ENCODE measurements at places on chromosomes 3 and 15.

- no peak for DNase-seq
These were observed 26.0 kb downstream of the TM4SF18 start for GRCh38 chr3:149307435-149307783.

GRCh38 chr3:159322322-159322939 lies 520.6 kb downstream of the MFSD1 start:
- no peak for DNase-seq

- DNase-seq, result no peak
These were observed 42.5 kb upstream of the PRR20G start for GRCh38 chr3:127330385-127330784.

DNA sequence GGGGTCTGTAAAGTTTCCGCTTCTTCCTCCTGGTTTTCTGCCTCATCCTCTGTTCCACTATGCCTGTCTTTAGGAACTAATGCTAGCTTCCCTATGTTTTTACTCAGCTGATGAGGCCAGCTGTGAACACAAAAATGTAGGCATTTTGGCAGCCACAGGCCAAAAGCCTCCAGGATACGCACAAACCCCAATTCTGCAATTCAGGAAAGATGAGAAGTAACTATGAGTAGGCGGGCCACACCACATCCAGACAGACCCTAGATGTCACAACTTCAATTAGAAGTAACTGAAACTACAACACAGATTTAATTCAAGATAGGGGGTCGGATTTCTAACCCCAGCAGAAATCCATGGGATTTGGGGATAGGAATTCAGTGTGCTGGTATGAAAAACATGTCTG lies 11.9 kb downstream of the CA12 start:
- DNase-seq, result no peak

DNA sequence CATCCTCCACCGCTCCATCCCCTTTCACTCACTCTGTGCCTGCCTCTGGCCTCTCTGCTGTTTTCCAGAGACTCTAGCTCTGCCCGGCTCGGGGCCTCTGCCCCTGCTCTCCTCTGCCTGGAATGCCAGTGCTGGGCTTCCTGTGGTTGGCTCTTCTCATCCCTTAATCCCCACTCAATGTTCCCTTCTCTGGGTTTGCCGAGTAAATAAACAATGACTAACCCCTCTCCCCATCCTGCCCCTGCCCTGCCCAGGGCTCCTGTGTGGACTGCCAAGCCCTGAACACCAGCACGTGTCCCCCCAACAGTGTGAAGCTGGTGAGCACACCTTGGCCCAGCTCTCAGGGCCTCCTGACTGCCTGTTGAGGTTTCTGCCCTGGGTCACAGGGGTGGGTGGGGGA lies 12.2 kb downstream of the STAB1 start:
- no peak for DNase-seq

DNA sequence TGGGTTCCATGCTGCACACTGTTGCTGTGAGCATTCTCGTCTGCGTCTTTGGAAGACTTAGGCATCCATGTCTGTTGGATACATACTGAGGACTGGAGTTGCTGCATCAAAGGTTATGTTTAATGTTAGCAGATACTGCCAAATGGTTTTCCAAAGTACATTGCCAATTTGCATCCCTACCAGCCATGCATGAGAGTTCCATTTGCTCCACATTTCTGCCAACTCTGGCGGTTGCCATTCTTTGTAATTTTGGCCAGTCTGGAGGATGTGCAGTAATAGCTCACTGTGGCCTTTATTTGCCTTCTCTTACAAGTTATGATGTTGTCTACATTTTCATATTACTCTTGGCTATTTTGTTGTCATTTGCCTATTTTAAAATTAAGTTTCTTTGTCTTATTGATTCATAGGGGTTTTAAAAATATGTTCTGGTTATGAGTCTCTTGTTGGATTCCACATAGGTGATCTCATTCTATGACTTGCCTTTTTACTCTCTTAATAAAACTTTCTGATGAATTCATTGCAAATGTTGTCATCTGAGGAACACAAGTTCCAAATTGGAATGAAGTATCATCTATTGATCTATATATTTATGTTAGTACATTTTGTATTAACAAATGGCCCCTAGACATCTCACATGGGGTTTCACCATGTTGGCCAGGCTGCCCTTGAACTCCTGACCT lies 42.1 kb downstream of the FBLN2 start:
- DNase-seq, result no peak

DNA sequence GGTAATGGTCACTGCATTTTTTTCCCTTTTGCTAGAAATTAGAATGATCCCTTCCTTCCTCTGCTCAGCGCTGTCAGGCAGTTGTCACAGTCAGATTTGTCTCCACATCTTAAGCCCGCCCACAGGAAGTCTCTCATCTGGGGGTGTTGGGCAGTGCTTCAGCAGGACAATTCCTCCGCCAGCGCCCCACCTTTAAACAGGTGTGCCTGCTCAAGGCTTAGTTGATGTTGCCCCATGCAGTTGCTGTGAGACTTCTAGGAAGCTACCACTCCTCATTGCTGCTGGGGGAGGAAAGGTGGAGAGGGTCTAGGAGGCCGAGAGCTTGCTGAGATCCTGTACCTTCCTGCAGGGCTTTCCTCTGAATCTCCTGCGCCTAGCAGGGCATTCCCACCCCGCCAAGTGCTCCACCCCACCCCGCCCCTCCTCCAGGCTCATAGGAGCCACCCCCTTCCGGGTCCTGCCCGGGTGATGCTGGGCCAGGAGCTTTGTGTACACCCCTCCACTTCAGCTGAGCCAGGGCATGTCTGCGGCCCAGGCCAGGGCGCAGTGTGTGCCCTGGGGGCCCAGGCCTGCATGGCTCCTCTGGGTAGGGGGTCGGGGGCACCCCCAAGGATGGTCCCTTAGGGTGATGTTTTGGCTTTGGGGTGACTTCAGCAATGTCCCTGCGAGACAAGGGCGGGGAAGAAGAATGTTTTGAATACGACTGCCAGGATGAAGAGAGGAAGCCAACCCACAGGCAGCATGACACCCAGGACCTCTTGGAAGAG lies 68.7 kb downstream of the TRAK1 start:
- no peak for DNase-seq

GRCh38 chr15:71489570-71489969 lies 320.8 kb upstream of the NR2E3 start:
- DNase-seq, result no peak

- no peak for DNase-seq
These were observed 26.7 kb upstream of the TMC3 start for GRCh38 chr15:81400640-81401236.

DNA sequence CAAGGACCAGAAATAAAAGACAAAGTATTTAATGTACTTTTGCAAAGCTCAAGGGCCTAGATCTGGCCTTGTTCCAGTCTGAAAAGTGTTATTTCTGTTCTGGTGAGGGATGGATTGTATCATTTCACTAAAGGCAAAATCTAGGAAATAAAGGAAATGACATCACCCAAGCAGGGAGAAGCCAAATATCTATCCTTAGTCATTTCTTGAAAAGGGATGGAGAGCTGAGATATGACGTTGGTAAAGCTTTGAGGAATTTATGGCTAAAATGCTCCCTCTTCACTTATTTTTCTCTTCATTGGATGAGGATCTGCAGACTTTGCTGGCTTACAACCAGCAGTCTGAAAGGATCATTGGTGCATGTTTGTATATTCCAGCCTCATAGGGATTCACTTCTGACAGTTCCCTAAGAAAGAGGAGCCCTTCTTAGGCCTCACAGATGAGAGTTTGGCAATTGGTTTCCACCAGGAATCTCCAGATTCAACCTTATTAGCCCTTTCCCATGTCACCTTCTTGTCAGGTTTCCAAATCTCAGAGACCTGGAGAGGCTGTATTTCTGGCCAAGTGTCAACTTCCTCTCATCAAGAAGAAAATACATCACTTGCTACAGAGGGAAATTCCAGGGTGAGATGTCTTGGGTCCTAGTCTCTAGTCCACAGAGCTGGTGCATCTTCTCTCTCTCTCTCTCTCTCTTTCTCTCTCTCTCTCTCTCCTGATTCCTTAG lies 93.7 kb upstream of the BOC start:
- no peak for DNase-seq

DNA sequence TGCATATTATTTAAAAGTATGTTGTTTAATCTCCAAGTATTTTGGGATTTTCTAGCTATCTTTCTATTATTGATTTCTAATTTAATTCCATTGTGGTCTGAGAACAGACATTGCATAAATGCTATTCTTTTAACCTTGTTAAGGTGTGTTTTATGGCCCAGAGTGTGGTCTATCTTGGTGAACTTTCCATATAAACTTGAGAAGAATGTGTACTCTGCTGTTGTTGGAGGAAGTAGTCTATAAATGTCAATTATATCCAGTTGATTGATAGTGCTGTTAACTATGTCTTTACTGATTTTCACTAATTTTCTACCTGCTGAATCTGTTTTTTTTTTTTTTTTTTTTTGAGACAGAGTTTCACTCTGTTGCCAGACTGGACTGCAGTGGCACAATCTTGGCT lies 180.9 kb downstream of the ZNF621 start:
- DNase-seq, result no peak

- no peak for DNase-seq
These were observed 26.5 kb downstream of the RTP1 start for GRCh38 chr3:187223799-187224198.

- DNase-seq, result no peak
These were observed 39.8 kb downstream of the ARHGAP31 start for GRCh38 chr3:119333773-119334509.

- DNase-seq, result no peak
These were observed 1.7 kb downstream of the PLXND1 start for GRCh38 chr3:129604767-129605166.

GRCh38 chr15:89679212-89679611 lies at the start of gene PLIN1:
TSS of gene PLIN1 (minus strand) at chr15:89679367. CDS start at chr15:89677489, 1,878 bp downstream.
- no peak for DNase-seq

DNA sequence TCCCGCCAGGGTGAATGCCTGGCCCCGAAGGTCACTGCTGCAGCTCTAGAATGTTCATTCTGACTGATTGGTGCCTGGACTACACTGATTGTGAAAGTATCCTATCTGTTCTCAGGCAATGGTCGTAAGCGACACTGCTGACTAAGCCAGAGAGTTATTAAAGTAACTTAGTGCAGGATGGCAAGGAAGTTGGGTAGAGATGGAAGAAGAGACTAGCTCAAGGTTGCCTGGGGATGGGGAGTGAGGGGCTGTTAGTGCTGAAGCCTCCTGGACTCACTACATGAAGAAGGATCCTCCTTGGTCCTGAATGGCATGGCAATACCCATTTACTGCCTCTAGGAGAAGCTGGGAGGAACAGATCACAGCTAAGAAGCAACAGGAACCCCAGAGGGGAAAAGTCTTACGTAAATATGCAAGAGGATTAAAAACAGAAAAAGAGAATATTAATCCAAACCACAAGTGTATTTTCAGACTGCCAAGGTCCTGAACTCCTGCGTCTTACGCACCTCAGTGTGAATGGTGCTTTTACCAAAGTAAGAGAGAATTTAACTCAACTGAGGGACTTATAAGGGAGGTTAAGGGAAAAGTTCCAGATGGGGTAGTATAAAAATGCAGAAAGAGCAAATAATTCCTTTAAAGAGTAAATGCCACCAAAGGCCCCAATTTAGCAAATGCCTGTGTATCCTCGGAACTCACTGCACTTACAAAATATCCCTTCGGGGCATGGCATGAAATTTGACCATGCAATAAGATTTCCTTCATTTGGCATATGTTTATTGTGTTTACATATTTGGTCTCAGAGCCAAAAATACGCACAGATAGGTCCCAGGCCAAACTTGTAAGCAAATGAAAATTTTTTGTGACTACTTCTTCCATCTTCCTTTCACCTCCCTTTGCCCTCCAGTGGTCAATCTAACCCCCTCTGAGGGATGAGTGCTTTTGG lies 64.0 kb upstream of the DGKG start:
- no peak for DNase-seq

GRCh38 chr15:84917452-84917851 lies 33.0 kb downstream of the SLC28A1 start:
- no peak for DNase-seq

DNA sequence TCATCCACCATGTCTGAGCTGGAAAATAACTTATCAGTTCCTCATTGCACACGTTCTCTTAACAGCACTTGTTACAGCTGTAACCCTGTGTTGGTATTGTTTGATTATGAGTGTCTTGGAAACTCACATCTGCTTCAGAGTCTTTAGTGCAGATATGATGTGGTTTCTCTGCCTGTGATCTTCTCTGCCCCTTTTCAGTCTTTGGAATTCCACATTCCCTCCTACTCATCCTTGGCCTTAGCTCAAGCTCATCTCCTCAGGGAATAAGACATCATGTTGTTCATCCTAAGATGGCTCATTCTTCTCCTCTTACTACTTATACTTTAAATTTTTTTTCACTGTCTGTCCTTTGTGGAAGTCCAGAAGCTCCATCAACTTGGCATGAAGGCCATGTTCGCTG lies 77.7 kb downstream of the SYNPR start:
- no peak for DNase-seq

DNA sequence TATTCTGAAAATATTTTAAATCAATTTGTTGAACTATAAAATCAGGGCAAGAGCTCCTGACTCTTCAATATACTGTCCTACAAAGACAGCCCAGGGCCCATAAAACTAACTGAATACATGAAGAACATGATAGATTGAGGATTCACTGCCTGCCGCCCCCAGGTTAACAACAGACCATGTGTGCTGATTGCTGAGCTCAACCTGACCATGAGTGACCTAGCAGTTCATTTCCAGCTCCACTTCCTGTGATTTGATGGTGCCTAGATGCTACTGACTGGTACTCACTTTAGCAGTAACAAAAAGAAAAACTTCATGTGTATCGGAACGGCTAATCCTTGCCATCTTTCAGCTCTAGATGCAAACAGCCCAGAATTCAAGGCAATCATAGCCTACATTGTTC lies 9.6 kb upstream of the KLF13 start:
- no peak for DNase-seq

GRCh38 chr3:161148832-161149475 lies 43.8 kb upstream of the B3GALNT1 start:
- DNase-seq, result no peak

DNA sequence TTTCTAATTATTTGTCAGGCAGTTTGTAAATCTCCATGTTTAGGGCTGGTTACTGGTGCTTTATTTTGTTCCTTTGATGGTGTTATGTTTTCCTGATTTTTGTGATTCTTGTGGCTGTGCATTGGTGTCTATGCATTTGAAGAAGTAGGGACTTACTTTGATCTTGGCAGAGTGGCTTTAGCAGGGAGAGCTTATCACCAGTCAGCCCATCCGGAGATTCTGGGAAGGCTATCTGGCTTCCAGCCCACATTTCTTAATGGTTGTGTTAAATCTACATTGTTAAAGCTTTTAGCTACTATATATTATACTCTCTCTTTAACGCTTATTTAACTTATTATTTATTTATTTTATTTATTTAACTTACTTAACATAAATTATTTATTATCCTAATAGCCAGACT lies 35.1 kb downstream of the FBXL2 start:
- no peak for DNase-seq

Measured in central memory CD8-positive, alpha-beta T cell (primary cell).